ENCODE measurements at places on chromosomes 2 and 18.

GRCh38 chr2:30257266-30258214 is 26.2 kb downstream of the LBH start:
- DNase-seq = no peak

DNA sequence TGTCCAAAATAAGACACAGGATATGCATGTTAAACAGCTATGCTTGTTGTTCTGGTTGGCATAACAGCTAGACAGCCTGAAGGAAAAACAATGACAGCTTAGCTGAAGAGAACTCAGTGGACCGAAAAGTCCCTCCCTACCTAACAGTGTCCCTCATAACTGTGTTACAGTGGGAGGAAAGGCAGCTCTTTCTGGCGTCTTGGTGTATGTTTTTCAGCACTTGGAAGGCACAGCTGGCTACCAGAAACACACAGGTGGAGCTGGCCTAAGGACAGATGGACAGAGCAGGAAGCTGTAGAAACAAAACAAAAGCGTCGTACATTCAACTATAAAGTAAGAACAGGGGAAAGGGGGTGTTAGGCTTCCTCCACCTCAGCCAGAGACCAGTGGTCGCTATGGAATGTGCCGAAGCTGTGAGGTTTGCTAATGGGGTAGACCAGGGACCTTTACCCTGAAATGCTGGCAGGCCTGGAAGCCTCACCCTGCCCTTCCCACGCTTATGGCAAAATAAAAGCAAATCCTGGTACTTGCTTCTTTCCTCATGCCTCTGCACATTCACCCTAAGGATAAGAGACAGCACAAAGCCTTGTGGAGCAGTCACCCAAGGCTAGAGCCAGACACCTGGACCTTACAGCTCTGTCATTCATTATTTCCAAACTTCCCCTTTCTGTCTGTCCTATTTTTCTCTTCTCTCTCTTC is 103.5 kb upstream of the TRIB2 start:
- DNase-seq = no peak

GRCh38 chr2:96113367-96113677 is 3.0 kb downstream of the ADRA2B start:
- no peak for DNase-seq

DNA sequence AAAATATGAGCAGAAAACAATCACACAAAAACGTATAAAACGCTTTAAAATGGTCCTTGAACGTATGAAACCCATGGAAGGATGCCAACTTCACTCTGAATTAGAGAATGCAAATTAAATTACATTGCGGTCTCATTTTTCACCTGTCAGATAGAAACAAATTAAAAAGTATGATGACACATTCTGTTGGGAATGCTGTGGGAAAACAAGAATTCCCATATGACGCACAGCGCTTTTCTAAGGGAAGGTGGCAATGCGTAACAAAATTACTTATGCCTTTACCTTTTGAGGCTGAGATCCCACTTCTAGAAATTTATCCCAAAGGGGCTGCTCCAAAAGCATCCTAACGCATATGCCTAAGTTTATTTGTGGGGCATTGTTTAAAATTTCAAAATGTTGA is 3.8 kb upstream of the RPS7 start:
- no peak for DNase-seq

GRCh38 chr2:88176352-88176984 is 6.3 kb downstream of the THNSL2 start:
- DNase-seq = no peak

DNA sequence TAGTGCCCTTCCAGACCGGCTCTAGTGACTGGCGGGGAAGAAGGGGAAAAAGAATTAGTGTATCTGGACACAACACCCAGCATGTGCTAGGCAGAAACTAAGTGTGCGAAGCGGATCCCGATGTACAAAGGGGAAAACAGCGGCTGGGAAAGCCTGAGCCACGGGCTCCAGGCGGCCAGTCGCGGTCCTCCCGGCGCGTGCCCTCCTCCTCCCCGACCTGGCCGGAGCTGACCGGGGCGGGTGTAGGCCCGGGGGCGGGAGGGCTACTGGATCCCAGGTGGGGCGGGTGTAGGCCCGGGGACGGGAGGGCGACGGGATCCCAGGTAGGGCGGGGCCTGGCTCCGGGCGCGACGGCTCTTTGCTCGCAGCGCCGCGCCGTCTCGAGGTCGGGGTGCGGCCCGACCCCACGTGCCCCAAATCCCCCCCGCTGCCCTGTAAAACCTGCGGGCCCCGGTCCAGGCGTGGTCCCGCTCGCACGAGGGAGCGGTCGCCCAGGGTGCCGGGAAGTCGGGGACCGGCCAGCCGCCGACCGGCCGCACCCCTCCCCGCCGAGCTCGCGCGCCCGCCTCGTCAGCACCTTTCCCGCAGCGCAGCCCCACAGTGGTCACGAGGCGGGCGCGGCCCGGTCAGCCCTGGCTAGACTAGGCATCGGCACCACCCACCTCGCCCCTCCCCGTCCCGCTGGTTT is 48.8 kb downstream of the C2orf42 start:
- DNase-seq = no peak

- DNase-seq = no peak
These were observed 40.3 kb downstream of the ZEB2 start for GRCh38 chr2:144479659-144480058.

- peak; percentile 71 for DNase-seq
These were observed 49.5 kb downstream of the C2orf42 start for GRCh38 chr2:70141212-70141901.

DNA sequence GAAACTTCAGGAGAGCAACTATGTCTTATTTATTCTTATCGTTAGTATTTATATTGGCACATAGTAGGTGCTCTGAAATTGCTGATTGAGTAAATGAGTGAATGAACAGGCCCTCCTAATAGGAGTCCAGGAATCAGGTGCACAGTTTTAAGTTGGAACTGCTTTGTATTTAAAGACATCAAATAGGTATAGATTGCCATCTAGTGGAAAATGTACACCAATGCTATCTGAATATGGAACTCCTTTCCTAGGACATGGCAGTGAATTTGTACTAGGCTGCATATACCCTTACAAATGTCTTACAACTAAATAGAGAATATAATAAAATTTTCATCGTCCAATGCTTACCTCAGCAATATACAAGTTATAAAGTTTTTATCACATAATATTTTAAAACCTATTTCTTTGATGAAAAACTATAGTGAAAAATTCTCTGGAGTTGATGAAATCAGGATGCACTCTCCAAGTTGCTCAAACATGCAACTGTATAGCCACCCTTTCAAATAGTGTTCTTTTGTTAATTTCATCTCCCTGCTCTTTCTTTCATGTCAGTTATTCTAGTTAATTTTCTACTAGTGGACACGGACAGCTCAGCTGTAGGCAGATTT is 318.9 kb upstream of the SYT4 start:
- no peak for DNase-seq

DNA sequence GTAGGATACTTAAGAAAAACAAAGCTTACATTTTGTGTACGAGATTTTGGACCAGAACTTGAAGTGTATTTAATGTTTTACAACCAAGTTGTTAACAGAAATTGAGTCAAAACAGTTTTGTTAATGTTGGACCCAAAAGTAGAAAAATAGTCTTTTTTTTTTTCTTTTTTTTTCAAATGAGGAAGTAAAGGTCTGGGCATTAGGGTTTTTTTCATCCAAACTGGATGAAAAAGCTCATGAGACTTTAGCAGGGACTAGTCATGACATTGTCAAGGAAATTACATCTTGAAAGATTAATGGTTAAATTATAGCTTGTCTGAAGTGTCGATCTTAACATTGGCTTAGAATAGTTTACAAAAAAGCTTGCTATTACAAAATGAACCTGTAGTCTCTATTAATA is 32.3 kb downstream of the CCNT2 start:
- no peak for DNase-seq

DNA sequence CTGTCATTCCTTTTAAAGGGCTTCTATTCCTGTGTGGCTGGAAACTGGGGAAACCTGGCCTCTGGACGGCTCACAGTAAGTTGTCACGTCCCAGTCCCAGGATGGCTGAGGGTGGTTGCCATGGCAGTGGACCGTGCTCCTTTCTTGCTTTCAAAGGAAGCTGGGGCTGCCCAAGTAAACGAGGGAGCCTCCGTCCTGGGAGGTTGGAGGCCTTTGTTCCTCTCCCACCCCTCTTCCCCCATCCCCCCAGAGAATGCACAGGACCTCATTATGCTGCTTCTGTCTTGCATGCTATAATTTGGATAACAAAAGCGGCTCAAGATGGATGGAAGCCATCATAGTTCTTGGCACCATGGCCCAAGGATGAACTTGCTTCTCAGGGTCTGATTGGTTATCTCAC is 325.5 kb upstream of the HS6ST1 start:
- DNase-seq = no peak

DNA sequence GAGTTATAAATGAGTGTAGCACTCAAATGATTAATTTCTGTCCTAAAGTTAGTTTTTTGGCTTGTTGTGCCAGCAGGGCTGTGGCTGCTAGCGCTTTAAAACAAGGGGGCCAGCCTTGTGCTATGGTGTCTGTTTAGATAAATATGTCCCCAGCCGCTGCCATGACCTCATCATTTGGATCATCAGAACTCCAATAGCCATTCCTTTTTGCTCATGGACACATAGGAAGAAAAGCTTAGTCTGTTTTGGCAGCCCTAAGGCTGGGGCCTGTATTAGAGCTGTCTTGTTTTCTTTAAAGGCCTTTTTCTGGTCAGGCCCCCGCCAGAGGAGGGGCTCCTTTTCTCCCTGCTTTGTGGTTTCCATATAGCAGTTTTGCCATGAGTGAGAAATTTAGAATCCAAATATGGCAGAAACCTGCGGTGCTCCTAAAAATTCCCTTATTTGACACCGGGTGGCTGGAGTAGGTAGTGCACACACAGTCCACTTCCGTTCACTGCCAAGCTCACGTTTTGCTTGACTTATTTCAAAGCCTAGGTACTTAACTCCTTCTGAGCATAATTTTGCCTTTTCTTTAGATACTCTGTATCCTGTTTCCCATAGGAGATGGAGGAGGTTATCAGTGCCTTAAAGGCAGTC is 60.4 kb upstream of the SLC35G4 start:
- no peak for DNase-seq
